ENCODE measurements at places on chromosomes 12 and 14. TPM values are rescaled to one million over a fixed set of nuclear protein-coding genes. Genes with fewer than 3 reads are reported as not detected.
A peak's percentile ranks its signal among the peaks of the same experiment; 100 is the strongest.

GRCh38 chr14:32072676-32073075 lies 4.4 kb upstream of the ARHGAP5 start:
- DNase-seq, result no peak

GRCh38 chr12:122082621-122083356 lies 4.2 kb downstream of the MLXIP start:
- DNase-seq, result no peak

- DNase-seq, result no peak
Observed at GRCh38 chr12:40309001-40309400, 84.2 kb downstream of the LRRK2 start.

DNA sequence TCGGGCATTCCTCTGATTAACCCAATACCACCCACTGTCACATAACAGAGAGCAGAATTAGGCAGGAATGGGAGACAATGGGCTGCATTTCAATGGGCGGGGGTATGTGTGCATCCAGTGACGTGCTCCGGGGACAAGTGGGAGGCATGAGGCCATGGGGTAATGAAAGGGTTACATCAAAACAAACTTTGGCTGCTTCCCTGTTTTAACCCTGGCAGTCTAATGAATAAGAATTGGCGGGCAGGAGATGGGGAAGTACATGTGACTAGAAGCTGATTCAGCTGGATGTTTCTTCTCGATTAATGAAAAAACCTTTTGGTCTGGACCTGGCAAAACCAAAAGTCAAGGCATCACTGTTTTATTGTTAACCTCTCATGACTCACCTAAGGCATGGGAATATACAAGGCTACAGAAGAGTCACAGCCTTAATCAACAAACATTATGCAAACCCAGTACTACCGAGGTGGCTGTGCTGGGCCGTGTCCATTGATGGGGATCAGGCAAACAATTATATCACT lies 44.2 kb downstream of the SOCS2 start:
- no peak for DNase-seq

GRCh38 chr14:54177019-54177418 lies 219.8 kb upstream of the CDKN3 start:
- DNase-seq, result peak; percentile 91

GRCh38 chr12:124556896-124557501 lies 10.4 kb downstream of the NCOR2 start:
- no peak for DNase-seq

DNA sequence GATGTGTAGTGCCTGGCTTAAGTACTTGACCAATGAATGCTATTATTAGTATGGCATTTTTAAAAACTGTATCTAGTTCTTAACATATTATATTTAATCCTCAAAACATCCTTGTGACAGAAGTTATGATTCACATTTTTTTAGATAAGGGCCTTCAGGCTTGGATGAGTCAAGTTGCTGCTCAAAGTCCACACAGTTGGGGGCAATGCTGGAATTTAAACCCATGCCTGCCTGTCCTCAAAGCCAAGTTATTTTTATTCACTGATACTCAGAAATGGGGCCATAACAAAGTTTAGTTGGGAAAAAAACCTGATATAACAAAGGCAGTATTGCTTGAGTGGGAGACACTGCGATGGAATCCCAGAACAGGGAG lies 50.6 kb downstream of the RFX4 start:
- DNase-seq, result no peak

DNA sequence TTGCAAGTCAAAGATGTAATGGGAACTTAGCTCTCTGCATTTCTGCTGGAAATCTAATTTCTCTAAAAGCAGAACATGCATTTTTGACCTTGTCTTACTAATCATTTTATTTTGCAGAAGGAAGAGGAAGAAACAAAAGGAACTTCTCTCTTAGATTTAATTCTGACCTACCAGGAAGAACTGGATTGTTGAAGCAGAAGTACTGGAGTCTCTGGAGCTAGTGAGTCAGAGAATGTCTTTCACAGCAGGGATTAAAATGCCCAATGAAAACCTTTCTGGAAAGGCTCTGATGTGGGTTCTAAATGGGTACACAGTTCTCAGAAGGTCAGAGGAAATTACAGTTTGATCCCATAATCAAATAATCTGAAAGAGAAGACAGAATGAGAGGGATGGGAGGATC lies 70.8 kb upstream of the GNG2 start:
- no peak for DNase-seq

DNA sequence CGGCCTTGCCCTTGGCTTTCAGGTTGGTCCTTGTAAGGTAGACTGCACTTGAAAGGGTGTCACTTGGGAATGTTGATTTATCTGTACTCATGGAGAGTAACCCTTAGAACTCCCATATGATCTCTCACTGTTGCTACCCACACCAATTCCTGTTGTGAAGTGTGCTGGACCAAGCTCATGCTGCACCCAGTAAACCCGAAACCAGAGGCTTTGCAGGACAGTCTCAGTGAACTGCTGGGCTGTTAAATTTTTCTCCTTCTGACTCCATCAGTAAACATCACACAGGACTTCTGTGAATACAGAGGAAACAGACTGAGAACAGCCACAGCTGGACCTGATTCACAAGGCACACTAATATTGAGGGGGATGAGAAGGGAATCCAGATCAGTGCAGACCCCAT lies 783.0 kb downstream of the TMEM121 start:
- no peak for DNase-seq

Gene MUCL1
- total RNA-seq, result not detected

Gene INSM2
- not detected for total RNA-seq

Gene TSHR
- not detected for total RNA-seq

Gene TSPAN8
- total RNA-seq, result not detected

Gene LRFN5
- not detected for total RNA-seq

Gene PIWIL1
- total RNA-seq, result not detected

Gene MAP1LC3B2
- 0.65 TPM for total RNA-seq
